ENCODE measurements at places on chromosomes 7 and 10.

GRCh38 chr10:133391249-133391635 is 2.7 kb upstream of the MTG1 start:
- peak; percentile 26 for DNase-seq

DNA sequence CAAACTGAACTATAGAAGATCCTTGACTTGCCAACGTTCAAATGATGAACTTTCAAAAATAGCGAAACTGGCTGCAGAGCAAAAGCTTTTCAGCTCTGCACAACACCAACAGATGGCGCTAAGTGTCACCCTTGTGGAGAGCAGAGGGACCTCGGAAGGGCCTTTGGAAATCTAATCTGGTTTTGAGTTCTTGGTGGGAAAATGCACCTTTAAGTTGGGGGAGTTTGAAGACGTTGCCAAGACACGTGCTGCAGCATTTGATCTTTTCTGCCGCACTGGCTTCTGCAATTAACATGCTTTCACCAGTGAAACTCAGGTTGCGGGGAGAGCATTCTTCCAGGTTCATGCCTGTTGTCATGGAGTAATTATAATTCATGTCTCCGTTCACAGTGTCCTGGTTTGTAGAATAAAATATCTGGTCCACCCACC is 26.3 kb upstream of the WDR11 start:
- no peak for DNase-seq

DNA sequence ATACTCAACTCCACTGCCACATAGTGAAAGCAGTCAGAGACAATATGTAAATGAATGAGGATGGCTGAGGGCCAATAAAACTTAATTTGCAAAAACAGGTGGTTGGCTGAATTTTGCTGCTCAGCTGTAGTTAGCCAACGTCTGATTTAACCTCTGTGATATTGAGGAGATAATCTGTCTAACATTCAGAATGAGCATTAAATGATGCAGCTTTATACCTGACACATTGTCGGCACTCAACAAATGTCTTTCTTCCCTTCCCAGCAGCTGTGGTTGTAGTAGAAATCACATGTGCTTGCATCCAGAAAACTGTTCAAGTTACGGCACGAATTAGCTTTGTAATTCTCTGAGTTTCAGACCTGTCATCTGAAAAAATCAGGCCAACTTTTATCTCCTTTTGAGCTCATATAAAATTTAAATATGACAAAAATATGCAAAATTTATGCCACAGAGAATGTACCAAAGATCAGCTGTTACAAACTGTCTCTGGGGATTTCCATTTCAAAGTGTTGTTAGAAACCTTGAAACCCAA is 1239.7 kb downstream of the GATA3 start:
- no peak for DNase-seq

GRCh38 chr10:29617880-29618340 is 16.9 kb downstream of the SVIL start:
- DNase-seq: peak; percentile 6

- no peak for DNase-seq
These were observed 12.1 kb upstream of the CCNY start for GRCh38 chr10:35324196-35324595.

GRCh38 chr7:100119970-100120732 is 717 bp downstream of the CNPY4 start:
- DNase-seq: peak; percentile 70

- DNase-seq: no peak
These were observed 379.7 kb upstream of the ZMIZ1 start for GRCh38 chr10:78688901-78689583.

- no peak for DNase-seq
These were observed 41.6 kb downstream of the TSPAN15 start for GRCh38 chr10:69492746-69493462.

GRCh38 chr10:43898592-43898991 is 249.9 kb upstream of the ZNF32 start:
- no peak for DNase-seq

- peak; percentile 43 for DNase-seq
These were observed 7.9 kb downstream of the ANTXRL start for GRCh38 chr10:46294641-46295220.

DNA sequence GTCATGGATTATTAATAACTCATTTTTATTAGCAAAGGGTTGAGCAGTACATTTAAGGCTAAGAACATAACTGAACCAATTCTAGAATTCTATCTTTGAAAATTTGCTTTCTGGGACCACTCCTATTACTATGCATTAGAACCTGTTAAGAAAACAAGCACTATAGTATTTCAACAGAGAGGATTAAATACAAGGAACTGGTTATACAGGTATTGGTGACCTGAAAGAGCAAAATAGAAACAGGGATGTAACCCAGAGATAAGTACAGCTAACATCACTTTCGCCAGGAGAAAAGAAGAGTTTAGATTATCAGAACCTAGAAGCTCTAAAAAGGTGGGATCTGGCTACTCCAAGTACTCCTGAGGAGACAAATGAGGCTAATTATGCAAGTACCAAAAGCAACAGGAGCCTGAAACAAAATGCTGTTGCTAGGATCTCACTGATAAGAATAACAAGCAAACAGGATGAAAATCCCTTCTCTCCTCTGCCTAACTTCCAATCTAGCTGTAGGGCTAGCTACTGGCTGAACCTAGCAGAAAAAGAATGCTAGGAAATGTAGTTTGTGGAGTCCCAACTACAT is 32.1 kb upstream of the ELAPOR2 start:
- DNase-seq: no peak

- DNase-seq: no peak
These were observed 125.4 kb downstream of the ITIH5 start for GRCh38 chr10:7541137-7542087.

DNA sequence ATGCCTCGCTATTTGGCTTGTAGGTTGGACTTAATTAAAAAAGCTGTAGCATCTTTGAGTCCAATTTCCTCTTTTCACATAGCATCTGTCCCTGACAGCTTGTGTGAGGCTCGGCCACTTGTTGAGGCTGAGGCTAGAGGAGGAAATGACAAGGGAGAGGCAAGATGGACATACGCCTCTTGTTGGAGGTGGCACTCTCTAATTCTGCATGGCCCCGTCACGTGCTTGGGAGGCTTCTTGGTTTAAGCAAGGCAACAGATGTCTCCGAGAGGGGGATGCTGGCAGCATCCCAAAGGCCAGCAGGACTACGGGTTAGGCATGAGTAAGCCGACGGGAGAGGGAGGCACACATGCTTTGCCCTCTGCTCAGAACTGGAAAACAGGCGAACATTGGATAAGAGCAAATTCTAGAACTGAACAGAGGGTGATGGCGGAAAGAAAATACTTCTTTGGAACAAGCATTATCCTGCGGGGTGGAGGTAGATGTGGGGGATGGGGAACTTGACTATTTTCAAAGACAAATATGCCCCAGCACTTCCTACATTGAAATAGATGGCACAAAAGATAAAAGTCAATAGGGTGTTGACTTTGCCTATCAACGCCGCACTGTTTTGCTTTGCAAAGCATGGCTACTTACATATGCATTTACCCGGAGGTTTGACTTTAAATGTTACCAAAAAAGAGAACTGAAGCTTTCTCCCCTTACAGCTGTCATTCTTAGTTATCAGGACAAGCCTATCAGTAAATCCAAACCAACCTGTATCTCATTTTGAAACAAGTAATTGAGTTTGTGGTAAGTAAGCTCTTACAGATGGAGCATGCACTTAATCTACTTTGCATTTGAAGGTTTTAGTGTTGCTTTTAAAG is 94.8 kb downstream of the CHN2 start:
- DNase-seq: no peak

- no peak for DNase-seq
These were observed 149.8 kb downstream of the GNAT3 start for GRCh38 chr7:80362010-80362618.

DNA sequence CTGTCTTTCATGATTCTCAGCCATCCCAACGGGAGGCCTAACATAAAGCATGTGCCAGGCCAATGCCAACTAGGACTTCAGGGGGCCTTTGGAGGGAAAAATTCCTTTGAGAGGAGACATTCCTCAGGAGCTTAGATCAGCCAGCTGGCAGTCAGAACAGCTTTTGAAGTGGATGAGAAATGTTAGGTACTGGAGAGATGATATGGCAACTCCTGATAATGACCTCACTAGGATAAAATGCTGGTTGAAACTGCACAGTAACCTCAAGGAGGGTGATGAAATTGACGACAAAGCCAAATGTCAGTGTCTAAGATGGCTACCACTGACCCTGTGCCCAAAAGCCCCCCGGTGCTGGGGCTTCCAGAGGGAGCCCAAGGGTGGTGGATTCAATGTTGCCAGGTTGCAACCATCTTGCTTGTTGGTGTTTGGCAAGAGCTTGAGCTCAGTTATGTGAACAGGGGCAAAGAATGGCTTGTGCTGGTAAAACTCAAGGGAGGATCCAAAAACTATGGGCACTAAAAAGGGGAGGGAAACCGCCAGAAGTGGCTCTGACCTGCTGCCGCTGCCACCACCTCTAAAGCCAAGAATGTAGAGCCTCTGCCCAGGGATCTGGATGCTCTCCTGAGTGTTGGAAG is 121.2 kb downstream of the UBE2H start:
- DNase-seq: peak; percentile 33

GRCh38 chr7:158810846-158811245 is 18.5 kb downstream of the ESYT2 start:
- no peak for DNase-seq

GRCh38 chr10:75733135-75733890 is 301.9 kb downstream of the LRMDA start:
- no peak for DNase-seq

GRCh38 chr10:80924063-80924952 is 386.6 kb downstream of the SH2D4B start:
- DNase-seq: peak; percentile 56

All from left lobe of liver (tissue), 2 donors.